DMS79 treated with DMSO at 0.1 percent for 48 hours (cell line): ENCODE measurements at places on chromosomes 1 and 21.
A peak's percentile ranks its signal among the peaks of the same experiment; 100 is the strongest.

GRCh38 chr1:175701590-175701989 lies 41.8 kb downstream of the TNR start:
- DNase-seq, result no peak

DNA sequence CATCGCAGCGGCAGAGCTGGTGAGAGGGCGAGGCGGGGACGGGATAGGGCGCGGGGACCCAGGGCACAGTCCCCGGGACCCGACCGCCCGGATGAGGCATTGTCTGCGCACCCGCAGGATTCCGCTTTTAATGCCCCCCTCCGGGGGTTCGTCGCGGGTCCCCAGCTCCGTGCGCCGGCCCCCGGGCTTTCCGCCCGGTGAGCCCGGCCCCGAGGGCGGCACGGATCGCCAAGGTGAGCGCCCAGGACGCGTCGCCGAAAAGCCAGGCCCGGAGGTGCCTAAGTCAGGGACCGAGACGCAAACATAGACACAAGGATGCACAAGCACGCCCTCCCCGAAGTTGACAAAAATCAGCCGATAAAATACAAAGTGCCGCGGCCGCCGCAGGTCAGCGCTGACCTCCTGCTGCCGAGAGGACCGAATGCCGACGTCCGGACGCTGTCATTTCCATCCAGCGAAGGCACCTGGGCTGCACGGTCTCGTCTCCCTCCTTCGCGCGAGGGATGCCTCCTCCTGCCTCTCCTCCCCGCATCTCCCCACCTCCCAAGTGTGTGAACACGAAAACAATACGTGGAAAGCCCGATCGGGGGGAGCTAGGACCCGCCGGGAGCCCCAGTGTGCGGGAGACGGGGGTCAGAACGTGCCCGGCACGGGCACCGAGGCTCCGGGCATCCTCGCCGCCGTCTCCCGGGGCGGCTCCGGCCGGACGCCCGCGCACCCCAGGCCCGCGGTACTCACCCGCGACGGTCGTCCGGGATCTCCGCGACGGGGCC lies 101.1 kb upstream of the SOD1 start:
- DNase-seq, result peak; percentile 29

GRCh38 chr1:228772516-228773212 lies 37.4 kb downstream of the RHOU start:
- no peak for DNase-seq

DNA sequence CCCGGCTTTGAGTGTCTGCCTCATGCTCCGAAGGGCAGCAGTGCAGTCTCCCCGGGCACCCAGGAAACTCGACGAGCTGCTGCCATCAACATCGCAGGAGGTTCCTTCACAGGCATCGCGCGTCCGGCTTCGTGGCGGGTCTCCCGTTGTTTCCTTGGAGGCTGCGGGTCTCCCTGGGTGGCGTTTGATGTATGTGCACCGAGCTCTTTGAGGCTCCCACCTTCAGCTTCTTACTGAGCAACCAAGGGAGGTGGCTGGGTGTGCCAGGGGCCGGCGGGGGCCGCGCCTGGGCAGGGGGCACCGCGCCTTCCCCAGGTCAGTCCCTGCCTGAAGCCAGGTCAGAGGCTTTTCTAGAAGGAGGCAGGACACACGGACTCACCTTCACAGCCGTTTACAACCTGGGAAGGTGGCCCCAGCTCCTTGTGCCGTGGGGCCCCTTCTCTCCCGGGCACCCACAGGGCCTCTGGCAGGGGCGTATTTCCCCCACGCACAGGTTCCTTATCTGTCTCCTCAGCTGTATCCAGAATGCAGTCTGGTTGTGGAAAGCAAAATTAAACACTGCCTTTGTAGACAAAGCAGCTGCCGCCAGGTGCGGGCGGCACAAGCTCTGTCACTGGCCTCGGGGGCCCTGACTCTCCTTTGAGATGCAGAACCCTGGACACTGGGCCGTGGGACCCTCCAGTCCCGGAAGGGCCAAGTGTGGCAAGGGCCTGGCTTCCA lies 21.7 kb upstream of the PEX10 start:
- no peak for DNase-seq
